ENCODE measurements at places on chromosomes 1 and 21.

DNA sequence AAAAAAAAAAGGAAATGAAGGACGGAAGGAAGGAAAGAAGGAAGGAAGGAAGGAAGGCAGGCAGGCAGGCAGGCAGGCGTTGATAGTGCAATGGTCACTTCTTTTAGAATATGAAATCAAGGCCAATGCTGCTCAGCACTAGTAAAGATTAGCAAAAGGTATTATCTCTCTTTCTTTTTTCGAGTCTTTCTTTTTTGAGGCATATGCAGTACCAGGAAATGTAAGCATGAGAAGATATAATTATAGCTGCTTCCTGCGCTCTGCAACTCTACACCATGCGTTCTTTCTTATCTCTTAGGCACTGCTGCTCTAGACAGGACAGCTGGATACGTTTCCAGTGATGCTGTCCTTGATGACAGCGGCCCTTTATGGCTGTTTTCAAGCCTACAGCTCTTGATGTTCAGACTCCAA is 1512.5 kb upstream of the B3GALT2 start:
- no peak for DNase-seq

DNA sequence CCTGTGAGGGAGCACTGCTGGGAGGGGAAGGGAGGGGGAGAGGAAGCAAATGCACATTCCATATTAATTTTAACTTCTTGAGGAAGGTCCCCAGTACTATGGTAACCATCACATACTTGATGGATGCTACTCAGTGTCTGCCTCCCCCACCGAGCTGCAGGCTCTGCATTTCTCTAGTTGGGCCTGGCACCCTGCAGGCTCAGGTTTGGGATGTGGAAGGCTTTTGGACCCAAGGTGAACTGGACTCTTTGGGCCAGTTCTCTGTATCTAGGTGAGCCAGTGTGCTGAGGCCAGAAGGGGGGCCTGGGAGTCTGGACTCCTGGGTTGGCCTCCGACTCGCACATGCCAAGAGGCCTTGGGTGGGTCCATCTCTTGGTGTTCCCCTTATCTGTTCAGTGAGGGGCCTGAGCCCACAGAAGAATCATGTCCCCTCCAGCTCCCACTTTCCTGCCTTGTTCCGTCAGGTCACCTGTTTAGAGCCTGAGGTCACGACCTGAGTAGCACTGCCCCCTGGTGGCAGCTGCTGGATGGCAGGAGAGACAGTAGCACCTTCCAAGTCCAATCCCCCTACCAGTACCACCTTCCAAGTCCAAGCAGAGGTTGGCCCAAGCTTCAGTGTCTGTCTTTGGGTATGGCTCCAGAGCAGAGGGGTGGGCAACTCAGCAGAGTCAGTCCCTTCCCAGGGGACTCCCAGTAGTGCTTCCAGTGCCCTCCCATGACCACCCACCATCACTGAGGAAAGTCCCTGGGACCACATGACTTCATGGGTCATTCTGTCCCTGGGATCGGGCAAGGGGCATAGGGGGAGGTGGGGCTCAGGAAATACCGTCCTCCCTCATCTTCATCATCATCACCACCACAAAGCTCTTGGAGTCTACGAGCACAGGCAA is 241.8 kb downstream of the TRABD2B start:
- DNase-seq, result no peak

GRCh38 chr21:26079366-26079765 is 91.2 kb downstream of the APP start:
- DNase-seq, result no peak

DNA sequence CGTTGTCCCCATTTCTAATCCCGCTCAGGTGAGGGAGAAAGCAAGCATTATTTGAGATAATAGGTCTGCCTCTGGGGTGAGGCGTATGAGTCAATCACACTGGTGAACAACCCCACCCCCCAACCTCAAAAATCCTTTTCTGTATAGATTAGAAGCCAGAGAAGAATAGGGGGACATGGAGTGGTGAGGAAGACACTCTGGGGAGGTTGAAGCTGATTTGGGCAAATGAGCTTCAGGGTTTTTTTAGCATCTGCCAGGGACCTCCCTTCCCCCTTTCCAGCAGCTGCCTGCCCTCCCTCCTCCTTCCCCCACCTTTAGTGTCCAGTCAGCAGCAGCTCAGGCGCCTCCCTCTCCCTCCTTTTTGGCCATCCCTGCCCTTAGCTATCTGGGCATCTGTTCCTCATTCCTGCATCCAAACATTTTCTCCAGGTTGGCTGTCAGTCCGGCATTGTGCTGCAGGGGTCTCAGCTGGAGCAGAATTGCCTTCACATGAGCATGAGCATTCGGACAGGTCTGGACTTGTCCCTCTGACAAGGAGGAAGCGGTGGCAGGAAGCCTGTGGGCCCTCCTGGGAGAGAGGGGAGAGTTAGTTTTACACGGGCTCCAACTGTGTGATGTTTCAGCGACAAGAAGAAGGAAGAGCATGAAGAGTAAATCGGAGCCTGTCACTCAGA is 30.8 kb upstream of the PTGFRN start:
- peak; percentile 92 for DNase-seq

DNA sequence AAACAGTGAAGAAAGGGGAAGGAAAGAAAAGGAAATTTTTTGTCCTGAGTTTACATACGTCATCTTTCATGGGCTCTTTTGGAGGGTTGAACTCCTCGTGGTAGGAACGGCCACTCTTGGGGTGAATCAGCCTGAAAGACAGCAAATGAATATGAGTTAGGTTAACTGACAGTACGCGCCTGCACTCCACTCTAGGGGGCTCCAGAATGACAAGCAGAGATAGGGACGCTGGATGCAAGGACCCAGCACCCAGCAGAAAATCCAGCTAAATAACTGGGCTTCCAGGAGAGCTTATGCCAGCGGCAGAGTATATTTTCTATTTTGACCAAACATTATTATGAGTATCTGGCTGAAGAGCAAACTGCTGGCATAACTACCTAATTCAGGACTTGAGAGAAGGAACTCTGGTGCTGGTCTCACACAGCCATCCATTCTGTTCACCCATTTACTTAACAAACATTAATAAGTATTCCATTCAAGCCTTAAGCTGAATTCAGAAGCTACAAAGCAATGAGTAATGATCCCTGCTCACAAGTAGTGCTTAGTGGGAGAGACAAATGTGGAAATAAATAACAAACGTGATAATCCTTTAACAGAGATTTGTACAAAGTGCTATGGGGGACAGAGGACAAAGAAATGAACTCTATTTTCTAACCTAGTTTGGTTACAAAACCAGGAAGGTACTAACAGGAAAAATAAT is 22.1 kb downstream of the AK2 start:
- no peak for DNase-seq

DNA sequence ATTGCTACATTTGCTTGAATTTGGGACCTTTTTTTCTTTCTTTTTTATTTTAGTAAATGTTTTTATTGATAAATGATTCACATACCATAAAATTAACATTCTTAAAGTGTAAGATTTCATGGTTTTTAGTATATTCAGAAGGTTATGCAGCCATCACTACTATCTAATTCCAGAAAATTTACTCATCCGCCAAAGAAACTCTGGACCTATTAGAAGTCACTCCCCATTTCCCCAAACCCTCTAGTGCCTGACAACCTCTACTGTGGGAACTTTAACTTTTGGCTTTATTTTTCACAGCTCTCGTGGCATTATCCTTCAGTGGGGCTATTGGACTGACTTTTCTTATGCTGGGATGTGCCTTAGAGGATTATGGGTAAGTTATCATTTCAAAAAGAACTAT is 4.5 kb downstream of the LEPR start:
- DNase-seq, result no peak
